Cerebellum (tissue), 4 donors: ENCODE measurements at places on chromosomes 12 and 14. TPM values are rescaled to one million over a fixed set of nuclear protein-coding genes. Genes with fewer than 3 reads are reported as not detected.

GRCh38 chr12:91177381-91177780 is 5.2 kb downstream of the DCN start:
- DNase-seq, result no peak

GRCh38 chr14:77556946-77557345 is 58.3 kb upstream of the ISM2 start:
- no peak for DNase-seq

- DNase-seq, result no peak
These were observed 451.2 kb upstream of the DCN start for GRCh38 chr12:91633734-91634357.

The IL26 gene
- total RNA-seq, result not detected

The INHBE gene
- not detected for total RNA-seq
